T-helper 17 cell (primary cell): ENCODE measurements at places on chromosomes 16 and 17. TPM values are rescaled to one million over a fixed set of nuclear protein-coding genes. Genes with fewer than 3 reads are reported as not detected.

The CDC6 gene
- 1.2 TPM for total RNA-seq

The RFNG gene
- total RNA-seq = 28.3 TPM

The CTF1 gene
- total RNA-seq = 0.26 TPM

The CCL8 gene
- not detected for total RNA-seq

The ZNF213 gene
- total RNA-seq = 3.4 TPM

The ANKRD13B gene
- total RNA-seq = 7.9 TPM

The SHCBP1 gene
- total RNA-seq = 1.6 TPM

The MPO gene
- 0.07 TPM for total RNA-seq

The FNDC8 gene
- not detected for total RNA-seq

The MEOX1 gene
- total RNA-seq = 6.0 TPM

The KRTAP9-2 gene
- total RNA-seq = not detected

The WNT3 gene
- not detected for total RNA-seq

The CTRL gene
- total RNA-seq = 6.7 TPM

The CLUH gene
- 68.6 TPM for total RNA-seq

The EFNB3 gene
- total RNA-seq = not detected

The SYNGR3 gene
- total RNA-seq = 8.1 TPM

The TBC1D3L gene
- 10.8 TPM for total RNA-seq

The RNF227 gene
- 2.3 TPM for total RNA-seq

The CLDN7 gene
- 1.2 TPM for total RNA-seq

The EVPLL gene
- total RNA-seq = not detected

The CCL23 gene
- not detected for total RNA-seq

The USP7 gene
- total RNA-seq = 282 TPM

The KRTAP4-1 gene
- not detected for total RNA-seq

The NPIPA3 gene
- total RNA-seq = 1.5 TPM

The INTS2 gene
- 11.4 TPM for total RNA-seq

The TMEM235 gene
- total RNA-seq = not detected

The CLEC3A gene
- not detected for total RNA-seq

The CORO6 gene
- 1.7 TPM for total RNA-seq

The FLII gene
- total RNA-seq = 284 TPM

The NUBP1 gene
- total RNA-seq = 21.0 TPM

The CARD14 gene
- not detected for total RNA-seq

The DNAI2 gene
- 4.2 TPM for total RNA-seq

The OR1E1 gene
- total RNA-seq = not detected

The SLC35B1 gene
- total RNA-seq = 63.8 TPM

The ZNF785 gene
- total RNA-seq = 8.5 TPM

The ZFP3 gene
- 2.5 TPM for total RNA-seq

The MIEN1 gene
- 41.8 TPM for total RNA-seq

The PPM1E gene
- total RNA-seq = not detected
